ENCODE measurements at places on chromosomes 5 and 9.

- DNase-seq, result no peak
Measured at GRCh38 chr5:58259685-58260152, 200.2 kb downstream of the PLK2 start.

DNA sequence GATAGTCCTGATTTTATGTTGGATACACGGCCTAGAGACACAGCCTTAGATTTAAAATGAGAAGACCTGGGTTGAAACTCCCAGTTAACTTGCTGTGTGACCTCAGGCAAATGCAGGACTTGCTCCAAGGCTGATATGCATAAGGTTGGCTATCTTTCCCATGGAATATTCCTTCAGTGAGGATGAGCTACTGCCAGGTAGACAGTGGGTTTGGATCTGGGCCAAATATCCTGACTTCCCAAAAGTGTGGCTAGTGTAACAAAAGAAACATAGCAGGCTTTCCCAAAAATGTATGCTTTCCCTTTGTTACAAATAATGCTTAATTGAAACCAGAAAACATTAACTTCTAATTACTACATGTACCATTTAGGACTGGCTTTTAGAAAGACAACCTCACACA is 697 bp upstream of the XPA start:
- no peak for DNase-seq

DNA sequence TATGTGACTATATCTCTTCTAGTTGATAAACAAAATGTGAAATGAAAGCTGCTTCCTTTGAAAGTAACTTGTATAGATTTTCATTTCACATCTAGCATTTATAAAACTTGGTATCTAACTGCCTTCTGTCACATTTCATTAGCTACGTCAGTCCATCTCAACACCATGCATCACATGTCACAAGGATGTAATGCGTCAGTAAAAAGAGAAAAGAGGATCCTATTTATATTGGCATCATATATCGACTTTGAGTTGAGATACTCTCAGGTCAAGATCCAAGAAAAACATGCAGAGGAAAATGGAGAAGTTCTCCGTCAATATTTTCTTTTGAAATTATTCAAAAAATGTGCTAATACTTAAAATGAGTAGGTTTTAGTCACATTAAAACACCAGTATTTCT is 1211.2 kb downstream of the EFNA5 start:
- no peak for DNase-seq

GRCh38 chr5:149357370-149358293 is at the start of gene PCYOX1L:
Gene PCYOX1L, plus strand, starts transcription at chr5:149358046. Its CDS starts 23 bp downstream, at chr5:149358069.
- peak; percentile 99 for DNase-seq

DNA sequence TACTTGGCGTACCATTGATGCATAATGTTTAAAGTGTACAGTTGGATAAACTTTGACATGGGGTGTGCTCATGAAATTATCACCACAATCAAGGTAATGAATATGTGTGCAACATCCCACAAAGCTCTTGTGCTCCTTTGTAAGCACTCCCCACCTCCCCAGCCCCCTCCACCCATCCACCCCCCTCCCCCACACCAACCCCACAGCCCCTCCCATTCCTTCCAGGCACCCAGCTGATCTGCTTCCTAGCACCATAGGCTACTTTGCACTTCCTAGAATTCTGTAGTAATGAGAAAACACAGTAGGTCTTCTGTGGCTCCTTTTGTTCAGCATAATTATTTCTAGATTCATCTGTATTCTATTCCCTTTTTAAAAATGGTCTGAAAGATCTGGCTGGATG is 24.5 kb downstream of the FGD3 start:
- no peak for DNase-seq

DNA sequence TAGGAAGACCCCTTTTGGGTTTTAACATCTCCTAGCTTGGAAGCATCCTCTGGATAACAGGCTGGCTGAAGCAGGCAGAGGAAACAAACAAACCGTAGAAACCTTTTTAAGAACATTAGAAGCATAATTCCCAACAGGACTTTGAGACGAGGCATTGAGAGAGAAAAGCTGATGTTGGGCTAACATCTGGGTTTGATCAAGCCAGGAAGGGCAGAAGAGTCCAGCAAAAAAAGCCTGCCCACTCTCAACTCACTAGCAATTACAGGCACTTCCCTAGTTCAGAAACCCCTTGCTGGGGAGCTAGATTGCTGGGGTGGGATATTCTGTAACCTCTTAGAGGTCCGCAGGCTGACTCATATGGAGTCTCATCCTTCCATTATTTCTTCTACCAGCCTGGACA is 75.4 kb upstream of the CTNNA1 start:
- no peak for DNase-seq

GRCh38 chr9:100641166-100641565 is 63.3 kb downstream of the CAVIN4 start:
- no peak for DNase-seq

- DNase-seq, result no peak
Measured at GRCh38 chr9:2602704-2603116, 18.9 kb upstream of the VLDLR start.

- DNase-seq, result no peak
Measured at GRCh38 chr5:133032852-133033742, 6.7 kb upstream of the ZCCHC10 start.

DNA sequence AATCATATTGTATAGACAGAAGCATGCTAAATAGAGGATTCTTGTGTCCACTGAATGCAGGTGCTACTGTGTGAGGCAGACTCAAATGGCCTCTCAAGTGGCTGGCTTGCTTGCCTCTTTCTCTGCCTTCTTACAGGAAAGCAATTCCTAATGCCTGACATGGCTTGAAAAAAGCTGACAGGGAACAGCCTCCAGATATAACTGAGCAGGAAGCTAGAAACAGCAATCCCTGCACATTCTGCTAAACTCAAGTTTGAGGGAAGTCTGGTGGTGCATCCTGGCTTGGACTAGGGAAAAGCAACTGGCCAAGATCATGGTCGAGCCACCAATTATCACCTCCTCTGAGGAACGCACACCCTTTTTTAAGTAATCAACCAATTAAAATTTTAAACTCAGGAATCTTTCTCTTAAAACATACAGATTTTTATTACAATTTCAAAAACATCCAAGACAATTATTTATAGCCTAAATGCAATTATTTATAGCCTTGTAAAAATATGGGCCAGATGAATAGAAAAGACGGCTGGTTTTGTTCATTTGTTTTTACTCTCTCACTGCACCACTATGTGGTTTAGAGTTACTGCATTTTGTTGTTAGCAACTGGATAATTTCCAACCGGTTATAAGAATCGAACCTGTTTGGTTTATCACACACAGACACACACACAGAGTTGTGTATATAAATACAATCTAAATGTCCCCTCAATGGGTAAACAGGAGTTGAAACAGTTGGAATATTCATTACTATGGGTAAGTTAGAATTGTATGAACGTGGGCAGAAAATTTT is 290.9 kb upstream of the ANKRD55 start:
- no peak for DNase-seq

DNA sequence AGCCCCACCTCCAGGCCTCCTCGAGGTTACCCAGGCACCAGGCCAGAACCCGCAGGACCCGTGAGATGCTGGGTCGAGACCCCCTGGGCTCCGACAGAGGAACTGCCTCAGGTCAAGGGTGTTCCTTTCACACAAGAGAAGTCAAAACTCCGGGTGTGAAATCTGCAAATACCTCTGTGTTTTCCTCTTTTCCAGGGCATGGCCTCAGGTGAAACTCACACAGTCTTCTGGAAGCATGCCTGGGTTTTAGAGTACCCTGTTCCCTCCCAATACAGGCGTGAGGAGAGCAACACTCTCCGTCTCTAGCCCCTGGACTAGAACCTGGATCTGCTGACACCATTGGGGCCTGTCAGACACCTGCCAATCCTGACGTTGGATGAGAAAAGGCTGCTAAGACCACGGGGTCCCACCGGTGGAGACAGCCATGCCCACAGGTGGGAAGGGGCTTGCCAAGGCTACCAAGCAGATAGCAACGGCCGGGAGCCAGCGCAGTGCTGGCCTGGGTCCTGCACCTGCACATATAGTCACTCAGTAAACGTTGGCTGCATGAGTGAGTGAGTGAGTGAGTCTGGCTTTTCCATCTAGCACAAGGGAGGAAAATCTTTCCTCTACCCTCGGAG is 182.0 kb upstream of the PPP1R26 start:
- no peak for DNase-seq

DNA sequence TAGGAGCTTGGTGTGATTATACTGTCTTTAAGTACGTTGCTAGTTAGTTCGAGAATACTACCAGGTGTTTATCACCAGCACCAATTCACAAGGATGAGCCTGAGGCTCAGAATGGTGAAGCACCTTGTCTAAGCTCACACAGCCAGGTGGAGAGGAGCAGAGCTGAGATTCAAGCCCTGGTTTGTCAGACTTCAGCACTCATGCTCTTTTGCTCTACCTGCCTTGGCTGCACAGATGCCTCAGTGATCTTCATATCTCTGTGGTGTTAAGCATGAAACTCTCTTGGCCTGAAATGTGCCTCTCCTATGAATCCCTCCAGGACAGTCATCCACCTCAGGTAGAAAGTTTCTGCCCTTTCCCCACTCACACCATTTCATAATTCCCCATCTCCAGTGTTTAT is 12.2 kb downstream of the CAMK4 start:
- DNase-seq, result no peak

DNA sequence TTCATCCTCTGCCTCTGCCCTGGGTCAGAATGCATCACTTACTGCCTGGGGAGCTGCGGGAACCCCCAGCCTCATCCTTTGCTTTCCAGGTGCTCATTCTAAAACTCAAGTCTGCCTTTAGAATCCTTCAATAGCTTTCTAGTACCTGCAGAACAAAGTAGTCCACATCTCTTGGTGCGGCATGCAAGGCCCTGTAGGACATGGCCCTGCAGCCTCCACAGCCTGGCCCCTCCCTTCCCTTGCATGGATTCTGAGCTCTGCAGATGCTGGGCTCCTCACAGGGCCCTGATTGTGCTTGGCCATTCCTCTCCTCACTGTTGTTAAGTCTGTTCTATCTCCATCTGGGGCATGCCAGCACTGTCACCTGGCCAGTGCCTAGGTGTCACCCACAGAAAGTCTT is 141.6 kb downstream of the ADCY2 start:
- no peak for DNase-seq

GRCh38 chr5:128772356-128772755 is 192.9 kb upstream of the SLC27A6 start:
- DNase-seq, result no peak

Measured in left lung (tissue), 14 donors.